Foreskin keratinocyte (primary cell): ENCODE measurements at places on chromosomes 2 and 18. TPM values are rescaled to one million over a fixed set of nuclear protein-coding genes. Genes with fewer than 3 reads are reported as not detected.
A peak's percentile ranks its signal among the peaks of the same experiment; 100 is the strongest.

GRCh38 chr2:209473930-209474419 lies 50.1 kb downstream of the MAP2 start:
- DNase-seq = peak; percentile 78

GRCh38 chr2:152037743-152038435 lies 61.0 kb downstream of the CACNB4 start:
- DNase-seq = no peak

DNA sequence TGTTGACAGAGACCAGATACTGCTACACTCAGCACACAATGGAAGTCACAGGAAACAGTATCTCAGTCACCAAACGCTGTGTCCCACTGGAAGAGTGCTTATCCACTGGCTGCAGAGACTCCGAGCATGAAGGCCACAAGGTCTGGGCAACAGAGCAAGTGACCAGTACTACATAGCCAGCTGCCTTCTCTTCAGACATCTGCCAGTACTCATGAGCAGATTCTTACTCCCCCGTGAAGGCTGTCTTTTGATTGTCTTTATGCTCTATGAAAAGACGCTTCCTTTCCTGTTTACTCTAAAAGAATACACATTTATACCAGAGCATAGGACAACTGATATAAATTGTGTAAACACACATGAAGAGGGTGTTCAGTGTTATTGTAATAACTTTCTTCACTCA lies 118.9 kb downstream of the MMADHC start:
- DNase-seq = no peak

- no peak for DNase-seq
These were observed 76.9 kb upstream of the AGAP1 start for GRCh38 chr2:235416858-235417499.

DNA sequence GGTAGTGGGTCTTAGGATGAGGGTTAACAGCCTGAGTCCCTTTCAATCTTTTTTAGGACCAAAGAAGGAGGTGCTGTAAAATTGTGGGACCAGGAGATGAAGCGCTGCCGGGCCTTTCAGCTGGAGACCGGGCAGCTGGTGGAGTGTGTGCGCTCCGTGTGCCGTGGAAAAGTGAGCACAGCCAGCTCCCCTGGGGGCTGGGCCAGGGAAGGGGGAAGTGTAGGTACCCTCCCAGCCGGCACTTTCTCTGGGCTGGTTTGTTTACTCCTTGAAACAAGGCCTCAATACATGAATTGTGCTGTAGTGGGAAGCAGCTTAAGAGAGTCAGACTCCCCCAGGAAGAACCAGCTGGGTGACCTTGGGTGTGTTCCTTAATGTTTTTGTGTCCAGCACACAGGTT lies 90.1 kb downstream of the RTN4 start:
- DNase-seq = no peak

GRCh38 chr2:149134335-149134923 lies 95.9 kb downstream of the LYPD6B start:
- DNase-seq = no peak

DNA sequence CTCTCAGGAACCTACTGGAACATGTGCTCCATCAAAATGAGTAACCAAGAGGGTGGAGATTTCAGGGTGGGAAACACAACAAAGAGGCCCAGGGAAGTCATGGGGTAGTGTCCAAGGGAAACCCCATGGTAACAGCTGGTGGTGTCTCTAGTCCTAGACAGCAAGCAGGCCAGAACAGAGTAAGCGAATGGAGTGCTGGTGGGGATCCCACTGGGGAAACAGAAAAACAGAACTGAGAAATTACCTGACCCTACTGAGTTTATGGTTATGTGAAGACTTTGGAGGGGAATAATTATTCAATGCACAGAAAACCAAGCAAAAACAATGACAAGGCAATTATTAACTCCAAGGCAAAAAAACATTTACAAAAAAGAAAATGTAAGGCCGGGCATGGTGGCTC lies 16.9 kb downstream of the ERCC3 start:
- DNase-seq = no peak

DNA sequence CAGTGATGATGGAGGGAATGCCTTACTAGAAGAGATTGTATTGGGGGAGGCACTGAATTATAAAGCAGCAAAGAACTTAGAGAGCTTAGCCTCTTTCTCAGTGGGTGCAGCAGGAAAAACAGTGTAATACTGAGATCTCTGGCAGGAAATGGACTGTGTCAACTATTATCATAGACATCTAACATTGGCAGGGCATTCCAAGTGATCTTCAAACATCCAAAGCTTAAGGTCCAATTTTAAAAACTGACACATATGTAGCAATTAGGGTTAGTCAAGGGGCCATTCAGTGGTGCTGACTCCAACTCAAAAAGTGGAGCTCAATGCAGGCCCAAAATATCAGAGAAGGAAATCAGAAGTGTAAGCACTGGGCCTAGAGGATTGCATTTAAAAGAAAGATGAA lies 106.6 kb upstream of the DDX18 start:
- DNase-seq = no peak

DNA sequence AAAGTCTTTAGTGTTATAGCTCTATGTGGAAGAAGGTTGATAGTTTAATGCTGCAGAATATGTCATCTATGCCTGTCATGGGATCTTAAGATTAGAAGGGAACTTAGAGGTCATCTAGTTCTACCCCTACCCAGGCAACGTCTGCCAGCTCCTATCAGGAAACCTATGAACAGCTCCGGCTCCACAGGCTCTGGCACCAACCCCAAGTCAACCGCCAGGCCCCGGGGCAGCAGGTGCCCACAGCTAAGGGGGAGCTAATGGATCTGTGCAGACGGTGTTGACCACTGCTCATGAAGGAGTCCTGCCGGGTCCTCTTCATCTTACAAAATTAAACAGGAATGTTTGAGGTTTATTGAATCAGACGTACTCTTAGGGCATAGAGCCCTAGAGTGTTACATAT lies 440.8 kb upstream of the KLHL29 start:
- no peak for DNase-seq

GRCh38 chr2:205720451-205720902 lies 38.2 kb downstream of the NRP2 start:
- no peak for DNase-seq

DNA sequence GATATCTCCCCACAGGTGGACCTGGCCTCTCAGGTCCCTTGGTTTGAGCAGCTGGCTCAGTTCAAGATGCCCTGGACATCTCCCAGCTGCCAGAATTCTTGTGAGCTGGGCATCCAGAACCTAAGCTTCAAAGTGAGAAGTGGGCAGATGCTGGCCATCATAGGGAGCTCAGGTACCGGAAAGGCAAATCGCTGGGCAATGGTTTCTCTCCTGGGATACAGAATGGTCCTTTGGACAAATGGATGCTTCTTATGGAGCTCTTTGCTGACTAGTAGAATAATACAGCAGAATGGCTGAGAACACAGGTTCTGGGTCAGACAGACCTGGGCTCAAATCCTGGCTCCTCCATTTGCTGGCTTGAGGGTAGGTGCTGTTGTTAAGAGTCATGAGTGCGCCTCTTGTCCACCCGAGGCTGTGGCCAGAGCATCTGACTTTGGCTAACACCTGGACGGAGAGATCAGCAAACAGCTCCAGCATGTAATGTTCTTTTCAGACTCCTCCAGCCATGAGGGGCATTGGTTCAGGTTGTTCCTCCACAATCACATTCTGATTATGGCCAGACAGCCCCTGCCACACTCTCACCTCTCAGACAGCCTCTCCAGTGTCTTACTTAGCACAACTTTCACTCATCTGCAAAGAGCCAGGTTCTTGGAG lies 7.5 kb downstream of the ABCG8 start:
- DNase-seq = no peak

DNA sequence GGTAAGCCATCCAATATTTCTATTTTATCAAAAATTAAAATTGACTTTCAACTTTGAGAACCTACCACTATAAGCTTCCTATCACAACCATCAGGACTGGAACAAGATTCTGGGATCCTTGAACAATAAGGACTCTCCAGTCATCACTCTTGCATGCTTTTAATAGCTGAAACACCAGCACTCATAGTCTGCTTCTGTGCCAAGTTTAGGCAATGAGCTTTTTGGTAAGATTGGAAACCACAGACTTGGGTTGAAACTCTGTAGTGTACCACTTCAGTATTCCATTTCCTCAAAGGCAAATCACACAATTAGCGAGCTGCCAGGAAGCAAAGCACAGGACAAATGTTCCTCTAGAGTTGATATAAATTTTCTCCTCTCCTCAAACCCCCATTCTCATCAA lies 1065.8 kb upstream of the SLC39A10 start:
- no peak for DNase-seq

DNA sequence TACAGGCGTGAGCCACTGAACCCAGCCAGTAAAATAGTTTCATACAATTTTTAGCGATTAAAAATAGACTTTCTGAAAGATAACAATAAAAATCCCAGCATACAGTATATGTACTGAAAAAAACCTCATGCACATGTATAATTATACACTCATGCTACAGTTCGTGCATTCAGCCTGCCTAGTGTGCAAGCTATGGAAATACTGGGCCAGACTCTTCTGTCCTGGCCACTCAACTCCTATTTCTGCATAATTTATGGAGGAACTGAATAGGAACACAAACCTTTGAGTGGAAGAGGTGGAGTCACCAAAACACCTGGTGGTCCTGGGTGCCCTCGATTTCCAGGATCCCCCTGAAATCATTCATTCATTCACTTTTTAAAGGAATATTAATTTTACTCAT lies 64.7 kb downstream of the COL4A4 start:
- no peak for DNase-seq

GRCh38 chr18:42533009-42533575 lies 578.1 kb downstream of the PIK3C3 start:
- no peak for DNase-seq

DNA sequence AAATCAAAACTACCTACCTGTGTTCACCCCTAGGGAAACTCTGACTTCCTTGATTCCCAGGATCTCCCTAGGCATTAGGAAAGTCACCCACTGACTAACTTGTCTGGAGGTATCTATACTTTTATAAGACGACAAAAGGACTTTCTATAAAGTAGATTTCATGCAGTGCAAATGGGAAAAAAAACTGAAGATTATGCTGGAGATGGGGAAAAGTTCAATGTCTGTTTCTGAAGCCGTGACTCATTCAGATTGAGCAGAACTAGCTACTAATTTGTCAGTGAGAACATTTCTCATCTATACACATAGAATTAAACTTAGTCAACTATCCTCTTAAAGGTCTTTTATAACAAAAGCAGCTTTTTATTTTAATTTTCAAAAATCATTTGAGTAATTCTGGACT lies 6.0 kb downstream of the SEPTIN10 start:
- DNase-seq = no peak

- DNase-seq = peak; percentile 80
These were observed 128.3 kb upstream of the ARHGAP28 start for GRCh38 chr18:6601241-6601640.

GRB14 gene
- total RNA-seq = 2.4 and 2.6 TPM in 2 replicates

ABHD1 gene
- total RNA-seq = not detected in 2 replicates

RAX gene
- not detected in 2 replicates for total RNA-seq

COPS9 gene
- total RNA-seq = 150 and 161 TPM in 2 replicates

CRACDL gene
- 2.3 and 2.4 TPM in 2 replicates for total RNA-seq

SIX3 gene
- not detected in 2 replicates for total RNA-seq

TACR1 gene
- total RNA-seq = not detected in 2 replicates

ANAPC1 gene
- 56.8 and 69.2 TPM in 2 replicates for total RNA-seq

FAM136A gene
- total RNA-seq = 42.4 and 46.4 TPM in 2 replicates

PSMA8 gene
- total RNA-seq = not detected in 2 replicates
